ENCODE measurements at places on chromosomes 5 and 9.

DNA sequence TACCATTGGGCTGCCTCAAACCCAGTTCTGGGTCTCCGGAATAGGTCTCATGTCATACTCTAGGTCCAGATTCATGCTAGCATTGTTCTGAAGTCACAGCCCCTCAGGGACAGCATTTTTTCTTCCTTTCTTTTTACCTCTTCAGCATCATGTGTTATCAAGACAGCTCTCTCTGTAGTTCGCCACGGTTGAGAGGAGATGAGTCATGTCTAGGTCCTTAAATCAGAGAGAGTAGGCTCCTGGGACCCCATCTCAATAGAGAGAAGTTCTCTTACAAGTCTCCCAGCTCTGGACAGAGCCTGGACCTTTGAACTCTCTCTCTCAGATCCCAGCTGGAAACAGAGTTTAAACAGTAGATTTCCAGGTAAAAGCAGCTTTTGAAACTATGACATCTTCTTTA is 332.4 kb upstream of the CD180 start:
- no peak for DNase-seq

- DNase-seq, result no peak
Measured at GRCh38 chr9:122080986-122081385, 12.1 kb downstream of the TTLL11 start.

DNA sequence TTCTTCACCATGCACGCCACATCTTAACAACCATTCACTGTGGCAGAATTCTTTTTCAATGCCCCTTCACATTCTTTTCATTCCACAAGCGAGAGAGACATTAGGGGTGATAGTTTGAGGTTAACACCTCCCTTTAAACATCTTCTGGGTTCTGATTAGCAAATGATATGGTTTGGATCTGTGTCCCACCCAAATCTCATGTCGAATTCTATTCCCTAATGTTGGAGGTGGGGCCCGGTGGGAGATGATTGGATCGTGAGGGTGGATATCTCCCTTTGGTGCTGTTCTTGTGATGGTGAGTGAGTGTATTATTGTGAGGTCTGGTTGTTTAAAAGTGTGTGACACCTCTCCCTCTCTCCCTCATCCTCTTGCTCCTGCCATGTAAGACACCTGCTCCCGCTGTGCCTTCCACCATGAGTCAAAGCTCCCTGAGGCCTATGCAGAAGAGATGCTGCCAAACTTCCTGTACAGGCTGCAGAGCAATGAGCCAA is 46.1 kb upstream of the RAI14 start:
- no peak for DNase-seq

GRCh38 chr9:134793288-134794188 is 87.1 kb upstream of the FCN2 start:
- DNase-seq, result no peak

DNA sequence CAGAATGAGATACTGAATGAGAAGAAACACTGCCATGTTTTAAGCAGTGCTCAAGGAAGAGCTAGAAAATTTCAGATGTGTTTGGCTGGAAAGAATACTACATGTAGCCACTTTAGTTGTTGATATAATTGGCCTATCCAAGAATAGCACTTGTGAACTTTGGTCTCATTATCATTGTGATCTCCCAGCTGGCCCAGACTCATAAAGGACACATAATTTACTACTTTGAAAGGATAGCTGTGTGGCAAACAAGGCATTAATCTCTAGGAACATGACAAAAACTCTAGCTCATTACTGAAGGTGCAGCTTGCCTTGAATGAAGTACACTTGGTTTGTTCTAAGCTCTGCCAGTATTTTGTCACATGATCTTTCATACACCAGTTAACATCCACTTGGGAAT is 356.3 kb downstream of the CSNK1G3 start:
- DNase-seq, result no peak

DNA sequence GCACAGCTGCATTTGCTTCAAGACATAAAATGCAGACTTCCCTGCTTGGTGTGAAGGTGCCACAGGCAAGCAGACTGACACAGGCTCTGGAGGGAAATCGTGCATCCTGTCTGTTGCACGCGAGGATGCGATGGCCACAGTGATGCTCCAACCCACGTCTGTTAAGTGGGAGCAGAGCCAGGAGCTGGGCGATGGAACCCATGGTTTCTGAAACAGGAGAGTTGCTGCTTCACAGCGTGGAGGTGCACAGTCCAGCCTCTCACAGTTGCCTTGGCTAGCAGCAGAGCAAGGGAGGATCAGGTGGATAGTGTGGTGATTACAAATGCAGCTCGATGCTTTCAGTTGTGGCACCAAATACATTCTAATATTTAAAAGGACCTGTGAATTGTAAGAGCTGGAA is 108.8 kb downstream of the TENT4A start:
- DNase-seq, result no peak

GRCh38 chr5:176716320-176716719 is 69.0 kb downstream of the TSPAN17 start:
- DNase-seq, result no peak

DNA sequence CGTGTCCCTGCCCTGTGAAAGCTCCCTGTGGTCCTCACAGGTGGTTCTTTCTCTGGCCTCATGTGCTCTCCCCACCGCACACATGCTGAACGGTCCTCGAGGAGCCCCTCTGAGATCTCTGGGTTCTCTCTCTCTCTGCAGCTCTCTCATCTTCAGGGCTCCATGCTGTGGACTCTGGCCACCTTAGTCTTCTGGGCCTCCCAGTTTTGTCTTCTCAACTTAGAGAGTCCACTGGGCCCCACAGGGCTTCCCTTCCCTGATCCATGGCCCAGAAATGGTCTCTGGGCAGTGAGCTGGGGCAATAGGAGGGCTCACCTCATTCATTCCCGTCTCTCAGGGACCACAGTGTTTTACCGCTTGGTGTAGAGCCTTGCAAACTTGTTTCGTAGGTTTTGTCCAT is 26.4 kb downstream of the FGD3 start:
- no peak for DNase-seq

GRCh38 chr9:129586685-129587084 is 34.2 kb downstream of the C9orf50 start:
- DNase-seq, result no peak

- DNase-seq, result no peak
Measured at GRCh38 chr5:76391014-76391413, 12.1 kb upstream of the IQGAP2 start.

DNA sequence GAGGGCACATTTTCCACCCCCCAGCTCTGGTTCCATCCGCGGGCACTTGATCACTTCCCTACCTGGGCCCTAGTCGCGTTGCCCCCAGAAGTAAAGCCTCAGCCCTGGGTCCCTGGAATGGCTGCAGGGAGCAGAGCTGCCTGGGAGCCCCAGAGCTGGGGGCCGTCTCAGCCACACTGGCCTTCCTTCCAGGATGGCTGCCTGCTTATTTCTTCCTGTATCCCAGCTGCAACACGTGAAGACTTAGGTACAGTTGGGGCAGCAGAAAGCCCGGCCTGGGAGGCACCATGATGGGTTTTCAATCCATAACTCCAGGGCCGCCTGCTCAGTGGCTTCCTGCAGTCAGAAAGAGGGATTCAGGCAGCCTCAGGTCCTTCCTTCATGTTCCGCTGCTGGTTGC is 232.3 kb downstream of the IRX2 start:
- DNase-seq, result no peak

GRCh38 chr5:6556089-6556801 is 76.6 kb downstream of the NSUN2 start:
- no peak for DNase-seq

GRCh38 chr5:79172269-79172668 is 60.7 kb downstream of the BHMT start:
- DNase-seq, result no peak

GRCh38 chr5:134138416-134139376 is 24.2 kb downstream of the TCF7 start:
- no peak for DNase-seq

GRCh38 chr9:137333016-137333671 is 31.1 kb upstream of the NRARP start:
- DNase-seq, result no peak

DNA sequence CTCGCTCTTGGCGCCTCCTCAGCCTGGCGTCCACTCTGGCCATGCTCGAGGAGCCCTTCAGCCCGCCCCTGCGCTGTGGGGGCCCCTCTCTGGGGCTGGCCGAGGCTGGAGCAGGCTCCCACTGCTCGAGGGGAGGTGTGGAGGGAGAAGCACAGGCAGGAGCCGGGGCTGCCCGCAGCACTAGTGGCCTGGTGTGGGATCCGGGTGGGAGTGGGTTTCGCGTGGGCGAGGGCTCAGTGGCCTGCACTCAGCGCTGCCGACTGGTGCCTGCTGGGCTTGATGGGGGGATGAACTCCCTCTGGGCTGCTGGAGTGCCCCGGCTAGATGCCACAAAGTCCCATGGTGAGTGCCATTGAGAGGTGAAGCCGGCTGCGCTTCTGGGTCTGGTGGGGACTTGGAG is 4.4 kb upstream of the HSPA4 start:
- no peak for DNase-seq

DNA sequence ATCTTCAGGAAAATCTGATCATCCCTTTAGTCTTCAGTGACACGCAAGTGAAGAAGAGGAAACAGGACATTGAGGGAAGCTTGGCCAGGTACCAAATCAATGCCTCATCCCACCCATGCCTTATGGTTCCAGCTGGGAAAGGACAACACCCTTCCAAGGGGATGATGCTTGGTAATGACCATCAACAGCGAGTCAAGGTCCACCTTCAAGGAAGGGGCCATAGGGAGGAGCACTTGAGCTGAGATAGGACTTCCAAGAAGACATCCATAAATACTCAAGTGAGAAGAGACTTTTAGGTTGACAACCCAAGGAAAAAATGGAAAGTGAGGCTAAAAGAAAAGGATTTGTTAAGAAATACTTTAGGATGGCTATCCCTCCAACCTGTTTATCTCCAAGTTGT is 27.1 kb upstream of the GAS1 start:
- DNase-seq, result no peak

DNA sequence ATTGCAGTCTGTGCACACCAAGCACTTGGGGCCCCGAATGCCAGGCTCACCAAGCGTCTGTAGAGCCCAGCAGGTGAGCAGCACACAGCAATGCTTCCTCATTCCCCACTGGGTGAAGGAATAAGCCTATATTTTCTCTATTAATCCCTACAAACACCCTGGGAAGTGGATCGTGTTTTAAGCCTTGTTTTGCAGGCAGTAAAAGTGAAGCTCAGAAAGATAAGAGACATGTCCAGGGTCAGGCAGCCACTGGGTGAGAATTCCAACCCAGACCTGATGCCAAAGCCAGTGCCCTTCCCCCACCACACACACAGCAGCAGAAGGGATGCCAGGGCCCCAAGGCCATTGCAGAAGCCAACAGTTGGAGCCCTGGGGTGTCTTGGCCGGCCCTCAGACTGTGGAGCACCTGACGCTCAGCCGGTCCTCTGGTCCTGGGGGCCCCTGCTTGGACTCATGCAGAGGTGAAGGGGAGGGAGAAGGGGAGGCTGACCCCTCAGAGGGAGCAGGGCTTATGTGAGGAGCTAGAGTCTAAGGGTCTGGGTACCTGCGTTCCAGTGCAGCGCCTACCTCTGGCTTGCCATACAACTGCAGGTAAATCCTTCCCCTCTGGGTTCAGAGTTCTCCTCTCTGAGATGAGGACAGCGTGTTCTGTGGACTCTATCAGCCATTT is 26.3 kb upstream of the SYNPO start:
- no peak for DNase-seq

DNA sequence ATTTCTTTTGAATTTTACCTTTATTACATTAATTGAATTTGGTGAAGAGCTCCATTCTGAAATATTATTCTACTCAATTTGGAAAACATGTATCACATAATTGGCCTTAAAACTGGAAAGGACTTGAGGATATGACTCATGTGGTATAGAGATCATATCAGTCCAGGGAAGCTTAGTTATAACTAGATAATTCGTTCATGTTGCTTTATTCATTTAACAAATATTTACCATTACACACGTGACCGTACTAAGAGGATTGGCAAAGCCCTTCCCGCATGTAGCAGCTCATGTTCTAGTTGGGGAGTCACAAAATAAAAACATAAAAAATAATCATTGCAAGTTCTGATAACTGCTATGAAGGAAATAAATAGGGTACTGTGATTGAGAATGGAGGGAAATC is 1816.5 kb downstream of the MAT2B start:
- no peak for DNase-seq

GRCh38 chr9:21096901-21097255 is 19.1 kb upstream of the IFNB1 start:
- no peak for DNase-seq

GRCh38 chr5:91207248-91207647 is 175.9 kb downstream of the ARRDC3 start:
- DNase-seq, result no peak

- no peak for DNase-seq
Measured at GRCh38 chr5:153456993-153457392, 33.5 kb upstream of the GRIA1 start.

GRCh38 chr9:84615544-84615943 is 54.0 kb upstream of the NTRK2 start:
- no peak for DNase-seq

DNA sequence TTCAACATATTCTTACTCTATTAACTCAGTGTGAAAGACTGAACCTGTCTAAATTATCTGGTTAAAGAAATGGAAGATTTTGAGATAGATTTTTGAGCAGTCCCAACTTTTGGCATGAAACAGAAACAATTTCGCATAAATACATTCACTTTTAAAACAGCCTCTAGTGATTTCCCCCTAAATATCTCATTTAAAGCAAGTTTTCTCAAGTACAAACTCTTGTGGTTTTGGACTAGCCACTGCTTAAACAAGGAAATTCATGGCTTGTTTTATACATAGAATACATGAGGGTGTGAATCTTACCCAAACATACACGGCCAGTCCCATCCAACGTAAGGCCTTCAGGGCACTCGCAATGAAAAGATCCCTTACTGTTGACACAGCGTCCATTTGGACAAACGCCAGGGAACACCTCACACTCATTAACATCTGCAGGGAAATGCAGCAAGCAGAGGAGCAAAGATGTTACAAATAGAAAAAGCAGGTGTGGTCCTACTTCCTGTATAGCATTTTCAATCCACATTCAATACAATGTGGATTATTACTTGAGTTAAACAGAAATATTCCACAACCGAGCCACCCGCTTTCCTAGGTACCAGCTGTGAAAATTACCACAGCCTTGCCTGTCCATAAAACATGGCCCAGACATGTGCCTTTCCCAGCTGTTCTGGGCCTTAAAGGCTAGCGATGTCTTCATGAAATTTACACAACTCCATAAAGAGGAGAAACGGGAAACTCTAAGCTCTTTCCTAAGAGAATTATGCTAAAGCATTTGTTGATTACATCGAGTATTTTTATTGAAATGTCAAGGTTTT is 188.8 kb downstream of the FBN2 start:
- no peak for DNase-seq

DNA sequence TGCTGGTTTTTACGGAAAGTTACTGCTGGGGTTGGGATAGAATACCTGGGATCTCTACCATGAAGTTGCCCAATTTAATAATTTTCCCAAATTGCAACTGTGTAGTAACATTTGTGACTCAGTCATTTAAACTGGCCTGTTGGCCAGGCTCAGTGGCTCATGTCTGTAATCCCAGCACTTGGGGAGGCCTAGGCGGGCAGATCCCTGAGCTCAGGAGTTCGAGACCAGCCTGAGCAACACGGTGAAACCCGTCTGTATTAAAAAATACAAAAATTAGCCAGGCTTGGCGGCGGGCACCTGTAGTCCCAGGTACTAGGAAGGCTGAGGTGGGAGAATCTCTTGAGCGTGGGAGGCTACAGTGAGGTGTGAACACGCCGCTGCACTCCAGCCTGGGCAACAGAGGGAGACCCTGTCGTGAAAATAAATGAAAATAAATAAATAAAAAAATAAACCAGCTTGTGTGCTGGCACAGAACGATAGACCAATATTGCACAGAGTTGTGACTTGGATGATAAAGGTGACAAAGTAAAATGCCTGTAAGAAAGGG is 160.7 kb upstream of the ZNF608 start:
- DNase-seq, result no peak

GRCh38 chr9:69599232-69599971 is 72.8 kb downstream of the APBA1 start:
- DNase-seq, result no peak
